GM04504 (cell line): ENCODE measurements at places on chromosomes 1 and 21.

DNA sequence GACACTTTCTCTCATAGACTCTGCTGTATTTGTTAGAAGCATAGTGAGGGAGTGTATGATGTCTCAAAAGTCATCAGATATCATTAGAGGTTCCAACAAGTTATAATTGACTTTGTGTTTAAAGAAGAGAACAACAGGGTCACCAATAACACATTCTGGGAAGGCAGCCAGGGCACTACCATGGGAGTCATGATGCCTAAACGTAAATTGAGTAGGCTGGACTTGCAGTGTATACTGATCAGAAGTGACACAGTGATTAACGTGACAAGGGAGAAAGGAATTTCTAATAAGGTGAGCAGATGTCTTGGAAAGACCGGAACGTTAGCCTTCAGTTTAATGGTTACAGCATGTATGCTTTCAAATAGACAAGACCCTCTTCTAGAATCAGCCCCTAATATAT lies 973.2 kb downstream of the NCAM2 start:
- no peak for DNase-seq

- no peak for DNase-seq
Measured at GRCh38 chr1:32892368-32893197, 6.3 kb downstream of the HPCA start.

- no peak for DNase-seq
Measured at GRCh38 chr1:15727866-15728534, 8.1 kb upstream of the SLC25A34 start.

- DNase-seq = no peak
Measured at GRCh38 chr1:34087986-34088385, 77.0 kb downstream of the CSMD2 start.

DNA sequence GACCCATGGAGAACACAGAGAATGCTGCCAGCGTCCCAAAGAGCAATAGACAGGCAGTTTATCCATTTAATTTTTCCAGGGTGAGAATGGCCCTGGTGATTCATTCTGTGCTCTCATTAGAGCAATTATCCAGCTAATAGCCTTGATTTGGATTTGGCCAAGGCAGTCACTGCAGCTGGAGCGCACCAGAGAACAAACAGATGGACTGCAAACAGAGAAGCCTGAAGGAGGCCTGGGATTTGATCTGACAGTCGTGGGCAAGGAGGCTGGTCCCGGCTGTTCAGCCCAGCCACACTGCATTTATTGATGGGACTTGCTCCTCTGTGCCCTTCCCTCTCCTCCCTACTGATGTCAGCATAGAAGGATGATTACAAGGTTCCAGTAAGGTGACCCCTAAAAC lies 353.9 kb upstream of the C1orf174 start:
- no peak for DNase-seq

- DNase-seq = no peak
Measured at GRCh38 chr1:248373761-248374160, 1.8 kb upstream of the OR2T6 start.

DNA sequence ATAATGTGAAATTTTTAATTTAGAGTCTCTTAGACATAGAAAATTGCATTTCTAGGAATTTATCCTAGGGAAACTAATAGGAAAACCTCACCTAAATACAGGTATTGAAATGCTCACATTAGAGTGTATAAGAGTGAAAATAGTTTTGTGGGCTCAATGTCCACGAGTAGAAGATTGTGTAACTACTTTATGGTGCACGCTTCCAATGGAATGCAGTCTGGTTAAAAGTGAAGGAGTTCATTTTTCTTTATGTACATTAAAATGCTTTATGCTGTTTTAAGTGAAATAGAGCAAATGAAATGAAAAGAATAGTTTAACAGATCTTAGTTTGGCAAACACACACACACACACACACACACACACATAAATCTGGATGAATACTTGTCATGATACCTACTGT lies 278.2 kb downstream of the USP25 start:
- DNase-seq = no peak

DNA sequence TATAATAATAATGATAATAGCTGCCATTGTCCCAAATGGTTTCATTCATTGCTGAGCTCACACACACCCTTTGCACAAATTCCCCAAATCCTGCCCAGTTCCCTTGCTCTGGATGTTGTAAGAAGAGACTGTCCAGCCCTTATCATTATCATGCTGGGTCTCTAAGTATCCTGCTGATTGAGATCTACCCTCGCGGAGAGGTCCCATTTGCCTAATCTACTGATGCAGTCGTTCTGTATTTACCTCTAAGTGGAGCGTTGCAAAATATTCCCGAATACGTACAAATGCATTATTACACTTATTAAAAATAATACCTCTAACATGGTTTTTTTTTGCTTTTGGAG lies 51.2 kb downstream of the TNFRSF8 start:
- no peak for DNase-seq

GRCh38 chr1:16173447-16174260 lies 17.8 kb upstream of the EPHA2 start:
- DNase-seq = no peak

DNA sequence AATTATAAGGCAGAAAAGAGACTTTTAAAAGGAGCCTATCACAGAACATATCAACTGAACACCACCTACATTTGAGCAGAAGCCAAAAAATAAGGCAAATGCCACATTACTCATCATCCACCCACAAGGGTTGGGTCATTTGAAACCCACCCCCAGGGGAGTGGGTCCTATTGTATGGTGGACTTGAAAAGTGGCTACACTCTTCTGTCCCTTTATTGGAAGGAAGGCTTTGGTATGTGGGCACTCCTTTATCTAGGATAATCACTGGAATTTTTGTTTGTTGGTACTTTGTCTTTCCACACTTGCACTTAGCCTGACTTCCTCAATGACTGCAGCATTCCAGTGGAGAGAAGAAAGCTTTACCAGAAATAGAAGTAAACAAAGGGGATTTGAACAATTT lies 157.2 kb upstream of the COL11A1 start:
- DNase-seq = no peak

- no peak for DNase-seq
Measured at GRCh38 chr1:232223183-232223708, 406.7 kb downstream of the SIPA1L2 start.

DNA sequence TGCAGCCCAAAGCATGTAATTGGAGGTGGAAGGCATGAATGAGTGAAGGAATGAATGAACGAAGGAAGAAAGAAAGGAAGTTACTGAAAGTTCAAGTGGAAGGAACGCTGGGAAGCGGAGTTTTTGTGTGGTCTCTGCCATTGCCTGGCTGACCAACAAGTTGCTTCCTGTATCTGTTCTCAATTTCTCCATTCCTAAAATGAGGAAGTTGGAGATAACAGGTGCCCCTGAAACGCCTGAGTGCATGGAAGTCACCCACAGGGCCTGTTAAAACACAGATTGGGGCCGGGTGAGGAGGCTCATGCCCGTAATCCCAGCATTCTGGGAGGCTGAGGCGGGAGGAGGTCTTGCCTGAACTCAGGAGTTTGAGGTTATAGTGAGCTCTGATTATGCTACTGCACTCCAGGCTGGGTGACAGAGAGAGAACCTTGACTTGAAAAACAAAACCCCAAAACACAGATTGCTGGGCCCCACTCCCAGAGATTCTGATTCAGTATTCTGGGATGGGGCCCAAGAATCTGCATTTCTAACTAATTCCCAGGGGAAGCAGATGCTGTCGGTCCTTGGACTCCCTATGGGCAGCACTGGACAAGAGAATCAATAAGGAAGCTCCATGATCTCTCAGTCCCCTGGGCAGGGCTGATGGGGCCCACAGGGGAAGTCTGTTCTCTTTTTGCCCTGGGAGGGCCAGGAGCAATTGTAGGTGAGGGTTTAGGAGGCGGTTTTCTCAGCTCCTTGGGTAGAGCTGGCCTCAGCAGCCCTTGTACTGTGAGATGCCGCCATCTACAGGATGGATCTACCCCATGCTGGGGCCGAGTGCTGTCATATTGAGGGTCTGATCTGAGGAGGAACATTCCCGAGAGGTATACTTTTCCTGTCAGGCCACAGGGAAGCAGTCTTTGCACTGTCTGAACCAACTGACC lies 3.3 kb upstream of the CNR2 start:
- DNase-seq = no peak
